Mesangial cell (primary cell): ENCODE measurements at places on chromosomes 7 and 10. TPM values are rescaled to one million over a fixed set of nuclear protein-coding genes. Genes with fewer than 3 reads are reported as not detected.

The TEX47 gene
- not detected in 2 replicates for total RNA-seq

The TBX20 gene
- not detected in 2 replicates for total RNA-seq

The NSMCE4A gene
- total RNA-seq = 30.2 and 69.4 TPM in 2 replicates

The PLEKHS1 gene
- total RNA-seq = not detected in 2 replicates

The PSD gene
- total RNA-seq = 1.6 and 9.3 TPM in 2 replicates

The RADIL gene
- total RNA-seq = 0.63 and 1.3 TPM in 2 replicates

The HSPA12A gene
- 12.7 and 36.4 TPM in 2 replicates for total RNA-seq

The CELF2 gene
- total RNA-seq = 12.4 and 15.2 TPM in 2 replicates

The TBXAS1 gene
- 15.2 and 25.4 TPM in 2 replicates for total RNA-seq

The PRLHR gene
- not detected in 2 replicates for total RNA-seq

The TMEM139 gene
- total RNA-seq = 5.5 and 30.2 TPM in 2 replicates

The ZNF853 gene
- 6.8 and 31.1 TPM in 2 replicates for total RNA-seq

The TMEM176B gene
- not detected in 2 replicates for total RNA-seq

The CFAP58 gene
- total RNA-seq = under 0.01 and 0.16 TPM in 2 replicates

The LEP gene
- total RNA-seq = not detected in 2 replicates

The CCZ1 gene
- total RNA-seq = 39.9 and 58.7 TPM in 2 replicates

The PHYHIPL gene
- under 0.01 TPM in 1 of 2 replicates, not detected in the other for total RNA-seq
